Glomerular endothelial cell (primary cell): ENCODE measurements at places on chromosomes 13 and 19. TPM values are rescaled to one million over a fixed set of nuclear protein-coding genes. Genes with fewer than 3 reads are reported as not detected.

The ZNF208 gene
- 0.53 TPM in 1 of 2 replicates, not detected in the other for total RNA-seq

The SLC7A1 gene
- total RNA-seq, result 21.8 and 42.9 TPM in 2 replicates

The FGF9 gene
- total RNA-seq, result not detected in 2 replicates

The CEACAM6 gene
- total RNA-seq, result not detected in 2 replicates

The RASGRP4 gene
- total RNA-seq, result not detected in 2 replicates

The APOC4 gene
- total RNA-seq, result not detected in 2 replicates

The KLF1 gene
- not detected in 2 replicates for total RNA-seq

The LGALS7B gene
- not detected in 2 replicates for total RNA-seq

The CDX2 gene
- not detected in 2 replicates for total RNA-seq

The MLLT1 gene
- 23.3 and 32.2 TPM in 2 replicates for total RNA-seq

The POGLUT2 gene
- 20.6 and 22.1 TPM in 2 replicates for total RNA-seq

The SULT2B1 gene
- 0.19 TPM in 1 of 2 replicates, not detected in the other for total RNA-seq

The AZU1 gene
- not detected in 2 replicates for total RNA-seq

The MCEMP1 gene
- not detected in 2 replicates for total RNA-seq

The PALM gene
- total RNA-seq, result 48.9 and 52.8 TPM in 2 replicates

The ZNF536 gene
- total RNA-seq, result not detected in 2 replicates

The VSIG10L gene
- 0.82 and 0.88 TPM in 2 replicates for total RNA-seq

The SIGLEC7 gene
- total RNA-seq, result not detected in 2 replicates

The ZIC5 gene
- total RNA-seq, result not detected in 2 replicates

The MAP2K7 gene
- total RNA-seq, result 10.6 and 16.5 TPM in 2 replicates

The CYP2A7 gene
- not detected in 2 replicates for total RNA-seq

The SIGLECL1 gene
- total RNA-seq, result not detected in 2 replicates

The ZNF556 gene
- total RNA-seq, result not detected in 2 replicates

The SIAH3 gene
- 0.10 TPM in 1 of 2 replicates, not detected in the other for total RNA-seq

The HSH2D gene
- total RNA-seq, result not detected in 2 replicates

The SLAIN1 gene
- total RNA-seq, result 3.4 and 3.8 TPM in 2 replicates

The SYNGR4 gene
- not detected in 2 replicates for total RNA-seq

The MEIOSIN gene
- not detected in 2 replicates for total RNA-seq

The UFM1 gene
- total RNA-seq, result 52.5 and 53.8 TPM in 2 replicates

The UGGT2 gene
- total RNA-seq, result 22.9 and 32.7 TPM in 2 replicates

The ZNF573 gene
- 3.4 and 8.0 TPM in 2 replicates for total RNA-seq

The ARL11 gene
- 0.29 and 0.53 TPM in 2 replicates for total RNA-seq

The IZUMO2 gene
- total RNA-seq, result not detected in 2 replicates

The TTC9B gene
- total RNA-seq, result not detected in 2 replicates

The TMEM59L gene
- total RNA-seq, result 1.4 and 1.6 TPM in 2 replicates

The PPP1R37 gene
- 39.6 and 44.7 TPM in 2 replicates for total RNA-seq

The ERICH4 gene
- total RNA-seq, result not detected in 2 replicates

The UTP14C gene
- total RNA-seq, result 11.6 and 11.7 TPM in 2 replicates

The ZNF154 gene
- 1.1 and 4.2 TPM in 2 replicates for total RNA-seq

The RXFP2 gene
- total RNA-seq, result not detected in 2 replicates

The KLK6 gene
- total RNA-seq, result not detected in 2 replicates

The ZNF582 gene
- total RNA-seq, result 1.2 and 4.0 TPM in 2 replicates

The CEACAM5 gene
- total RNA-seq, result not detected in 2 replicates

The ADAT3 gene
- 4.8 and 8.2 TPM in 2 replicates for total RNA-seq

The EPSTI1 gene
- 3.4 and 17.9 TPM in 2 replicates for total RNA-seq

The RGCC gene
- 358 and 509 TPM in 2 replicates for total RNA-seq

The FFAR2 gene
- total RNA-seq, result not detected in 2 replicates

The NAXD gene
- 16.0 and 19.6 TPM in 2 replicates for total RNA-seq

The C19orf85 gene
- total RNA-seq, result not detected in 2 replicates
